ENCODE measurements at places on chromosomes 16 and 17. TPM values are rescaled to one million over a fixed set of nuclear protein-coding genes. Genes with fewer than 3 reads are reported as not detected.

AMZ2 gene
- total RNA-seq, result 25.8 TPM

DNA sequence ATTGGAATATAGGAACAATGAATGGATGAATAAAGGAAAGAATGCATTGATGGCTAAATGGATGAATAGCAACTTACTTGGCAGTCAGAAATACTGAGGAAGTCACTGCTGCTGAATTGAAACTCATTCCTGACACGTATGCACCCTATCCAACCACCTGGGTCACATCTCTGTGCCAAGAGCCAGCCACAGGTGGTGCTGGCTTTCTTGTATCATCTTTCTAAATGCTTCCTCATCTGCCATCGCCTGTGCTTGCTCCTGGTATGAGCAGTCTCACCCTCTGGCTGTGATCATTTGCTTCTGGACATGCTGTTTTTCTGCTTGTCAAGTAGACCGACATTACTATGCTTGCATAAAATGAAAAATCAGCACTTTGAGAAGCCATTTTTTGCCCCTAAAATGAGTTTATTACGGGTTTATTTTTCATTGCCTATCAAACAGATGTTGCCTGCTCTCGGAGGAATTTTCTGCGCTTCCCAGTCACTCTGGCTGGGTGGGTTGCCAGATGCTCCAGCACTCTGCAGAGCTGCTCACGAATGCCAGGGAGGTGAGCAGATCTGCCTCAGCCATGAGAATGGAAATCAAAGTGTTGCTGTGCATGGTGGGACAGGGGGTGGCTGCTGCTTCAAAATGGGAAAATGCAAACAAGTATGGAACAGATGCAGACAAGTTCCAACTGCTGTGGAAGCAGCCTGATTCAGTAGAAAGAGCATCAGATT lies 1349.6 kb upstream of the CDH8 start:
- no peak for DNase-seq

EPOP gene
- total RNA-seq, result 2.5 TPM

DNA sequence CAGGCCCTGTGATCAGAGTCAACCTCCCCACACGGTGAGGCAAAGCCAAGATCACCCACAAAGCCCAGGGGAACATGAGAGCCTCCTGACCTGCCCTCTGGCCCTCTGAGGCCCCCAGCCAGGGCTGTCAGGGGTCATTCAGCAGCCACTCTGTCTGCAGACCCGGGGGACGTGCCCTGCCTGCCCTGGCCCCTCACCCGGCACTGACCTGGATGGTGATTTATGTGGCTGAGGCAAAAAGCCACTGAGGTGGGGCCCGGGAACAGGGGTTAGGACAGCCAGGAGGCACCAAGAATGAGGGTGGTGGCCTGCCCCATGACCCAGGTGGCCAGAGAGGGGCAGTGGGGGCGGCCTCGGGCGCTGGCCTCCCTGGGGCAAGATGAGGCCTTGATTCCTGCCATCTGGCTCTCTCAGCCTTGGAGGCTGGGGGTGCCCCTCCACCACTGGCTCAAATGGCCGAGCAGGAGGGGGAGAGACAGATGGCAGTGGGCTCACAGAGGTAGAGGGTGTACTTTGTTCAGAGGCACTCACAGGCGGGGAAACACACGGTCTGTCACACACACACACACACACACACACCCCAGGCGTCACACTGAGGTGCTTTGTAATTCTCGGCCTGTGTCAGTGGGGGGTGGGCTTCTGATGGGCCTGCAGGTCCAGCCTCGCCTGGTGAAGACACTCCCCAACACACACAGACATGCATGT lies 174.0 kb upstream of the GSE1 start:
- DNase-seq, result no peak

GRCh38 chr16:11212798-11213196 lies 43.2 kb downstream of the SOCS1 start:
- DNase-seq, result no peak

DNA sequence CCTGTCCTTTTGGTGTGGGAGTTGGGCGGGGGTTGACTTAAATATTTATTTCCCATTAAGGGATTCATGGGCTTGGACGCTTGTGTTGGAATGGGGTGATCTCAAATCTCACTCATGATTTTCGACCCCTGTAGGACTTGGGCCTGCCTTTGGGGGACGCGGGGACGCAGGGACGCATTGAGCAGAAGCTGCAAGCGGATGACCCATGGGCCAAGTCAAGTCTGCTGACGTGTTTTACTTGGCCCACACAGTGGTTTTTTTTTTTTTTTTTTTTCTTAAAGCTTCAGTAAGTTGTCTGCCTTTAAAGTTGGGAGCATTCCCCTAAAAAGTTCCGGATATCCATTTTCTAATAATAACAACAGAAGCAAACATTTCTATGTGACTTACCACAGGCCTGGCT lies 28.9 kb downstream of the CMIP start:
- DNase-seq, result no peak

- DNase-seq, result no peak
Observed at GRCh38 chr17:3502466-3502865, 26.7 kb downstream of the ASPA start.

- DNase-seq, result no peak
Observed at GRCh38 chr16:22971346-22971924, 157.5 kb downstream of the HS3ST2 start.

SMURF2 gene
- total RNA-seq, result 20.3 TPM

DNA sequence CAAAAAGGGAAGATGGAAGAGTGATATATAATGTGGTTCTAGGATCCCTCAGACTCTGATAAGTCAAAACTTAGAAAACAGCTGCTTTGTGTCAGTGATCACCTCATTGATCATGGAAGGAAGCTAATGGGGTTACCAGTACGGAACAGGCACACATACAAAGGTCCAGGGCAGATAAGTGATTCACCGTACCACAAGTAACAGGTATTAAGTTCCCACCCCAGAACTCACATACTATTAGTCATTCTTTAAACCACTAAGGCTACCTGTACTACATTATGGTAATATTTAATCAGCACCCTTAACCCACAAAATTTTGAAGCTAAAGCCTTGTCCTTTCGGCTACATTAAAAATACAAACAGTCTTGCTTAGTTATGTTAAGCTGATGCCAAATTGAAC lies 17.4 kb downstream of the RNF43 start:
- no peak for DNase-seq

DHODH gene
- total RNA-seq, result 4.5 TPM

GRCh38 chr16:5468488-5468887 lies 370.9 kb upstream of the EEF2KMT start:
- DNase-seq, result no peak

GRCh38 chr16:8678068-8678927 lies 3.9 kb downstream of the ABAT start:
- no peak for DNase-seq

CDRT15L2 gene
- total RNA-seq, result not detected

CBX4 gene
- total RNA-seq, result 35.6 TPM

DNAH2 gene
- 0.05 TPM for total RNA-seq

DNA sequence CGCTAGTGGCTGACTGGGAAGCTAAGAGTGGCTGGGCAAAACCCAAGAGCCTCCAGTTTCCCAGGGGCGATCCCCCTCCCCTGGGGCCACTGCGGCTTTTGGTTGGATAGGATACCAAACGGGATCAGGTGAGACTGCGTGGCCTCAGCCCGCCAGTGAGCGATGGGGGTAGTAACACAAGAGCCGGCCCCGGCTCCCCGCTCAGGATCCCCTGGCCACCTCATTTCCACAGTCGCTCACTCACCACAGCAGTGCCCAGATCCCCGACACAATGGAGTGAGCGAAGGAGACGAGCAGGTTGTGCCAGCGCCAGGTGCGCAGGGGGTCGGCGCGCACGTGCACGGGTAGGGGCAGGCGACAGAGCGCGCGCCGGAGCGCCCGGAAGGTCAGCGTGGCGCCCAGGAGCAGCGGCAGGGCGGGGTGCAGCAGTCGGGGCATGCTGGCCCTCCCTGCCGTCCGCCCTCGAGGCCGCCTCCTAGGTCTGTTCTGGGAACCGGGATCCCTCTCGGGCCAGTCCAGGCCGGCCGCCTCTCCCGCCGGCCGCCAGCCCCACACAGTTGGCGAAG lies 290 bp downstream of the TLCD1 start:
- peak; percentile 54 for DNase-seq
